ENCODE measurements at places on chromosomes 3 and 15.
A peak's percentile ranks its signal among the peaks of the same experiment; 100 is the strongest.

DNA sequence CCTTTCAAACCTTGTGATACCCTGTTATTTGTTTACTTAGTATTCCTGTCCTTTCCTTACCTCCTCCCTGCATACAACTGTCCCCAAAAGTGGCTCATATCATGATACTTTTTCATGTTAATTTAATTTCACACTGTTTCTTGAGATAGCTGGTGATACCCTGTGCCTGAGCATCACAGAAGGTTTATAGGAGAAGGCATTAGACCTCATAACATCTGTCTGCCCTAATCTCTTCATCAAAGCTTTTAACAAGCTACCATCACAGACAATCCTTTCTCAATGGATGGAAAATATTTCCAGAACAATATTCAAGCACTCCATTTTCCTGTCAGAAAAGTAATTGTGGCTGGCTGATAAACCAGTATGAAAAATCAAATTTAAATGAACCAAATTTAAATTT lies 81.6 kb downstream of the SSR3 start:
- no peaks in the 10 kb centered on the region for H3K27me3 ChIP-seq
- DNase-seq, result no peak
- no peaks in the 10 kb centered on the region for H3K36me3 ChIP-seq
- H3K27ac ChIP-seq, result no peak overlapping the region

- no peak overlapping the region for H3K27ac ChIP-seq
- H3K36me3 ChIP-seq, result peaks cover 3% of the 10 kb centered on the region
- H3K4me1 ChIP-seq, result no peaks in the 10 kb centered on the region
- H3K27me3 ChIP-seq, result no peaks in the 10 kb centered on the region
- no peak overlapping the region for H3K4me3 ChIP-seq
Measured at GRCh38 chr3:130686833-130687232, 59.8 kb downstream of the PIK3R4 start.

- no peaks in the 10 kb centered on the region for H3K4me1 ChIP-seq
- H3K36me3 ChIP-seq, result no peaks in the 10 kb centered on the region
- peak overlapping the region; percentile 83 for H3K4me3 ChIP-seq
- peak overlapping the region; percentile 97 for H3K27ac ChIP-seq
- H3K27me3 ChIP-seq, result no peaks in the 10 kb centered on the region
- no peak for DNase-seq
Measured at GRCh38 chr15:30990446-30991254, 778 bp downstream of the MTMR10 start.

DNA sequence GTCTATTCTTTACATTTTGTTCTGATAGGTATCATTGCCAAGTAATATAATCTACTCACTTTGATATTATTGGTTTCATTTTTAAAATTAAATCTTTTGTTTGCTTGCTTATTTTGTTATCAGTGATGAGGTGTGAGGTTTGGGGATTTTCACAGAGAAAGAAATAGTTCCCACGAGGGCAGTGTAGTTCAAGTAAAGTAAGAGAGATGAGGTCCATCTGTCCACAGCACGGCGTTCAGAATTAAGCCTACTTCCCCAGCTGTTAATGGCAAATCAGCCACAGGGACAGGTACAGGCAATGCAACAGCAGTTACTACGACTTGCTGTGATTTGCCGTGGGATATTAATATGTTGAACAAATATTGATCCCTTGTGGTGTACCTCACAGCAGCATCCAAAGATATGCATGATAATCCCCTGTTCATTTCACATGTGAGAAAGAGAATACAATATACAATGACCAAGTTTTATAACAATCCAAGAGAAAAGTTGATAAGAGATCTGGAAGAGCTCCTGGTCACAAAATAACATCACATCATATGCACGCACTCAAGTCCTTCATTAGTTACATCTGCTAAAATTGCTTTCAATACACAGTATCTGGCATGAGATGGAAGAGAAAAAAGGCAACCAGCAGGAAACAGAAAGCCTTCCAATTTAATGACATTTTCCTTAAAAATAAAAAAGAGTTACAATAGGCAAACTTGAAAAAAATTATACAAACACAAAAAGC lies 131.6 kb downstream of the TUSC7 start:
- no peaks in the 10 kb centered on the region for H3K27me3 ChIP-seq
- no peaks in the 10 kb centered on the region for H3K4me1 ChIP-seq
- no peaks in the 10 kb centered on the region for H3K36me3 ChIP-seq
- DNase-seq, result no peak

DNA sequence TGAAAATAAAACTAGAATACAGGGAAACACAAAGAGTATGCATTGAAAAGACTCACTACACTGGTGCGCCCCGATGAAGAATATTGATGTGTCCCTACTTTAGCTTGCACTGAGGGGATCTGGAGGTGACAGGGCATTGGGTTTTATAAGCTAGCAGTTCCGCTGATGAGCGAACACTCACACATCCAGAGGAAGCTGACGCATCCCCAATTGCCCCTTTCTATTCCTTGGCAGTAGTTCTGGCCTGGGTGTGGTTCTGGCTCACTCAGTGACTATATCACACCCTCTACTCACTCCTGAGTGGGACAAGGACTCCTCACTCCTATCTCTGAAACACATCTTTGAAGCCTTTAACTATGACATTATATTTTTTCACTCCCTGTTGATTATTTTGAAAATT lies 71.0 kb downstream of the B3GNT5 start:
- no peak overlapping the region for H3K4me3 ChIP-seq
- no peaks in the 10 kb centered on the region for H3K27me3 ChIP-seq
- no peaks in the 10 kb centered on the region for H3K4me1 ChIP-seq
- no peak overlapping the region for H3K27ac ChIP-seq
- H3K36me3 ChIP-seq, result no peaks in the 10 kb centered on the region

DNA sequence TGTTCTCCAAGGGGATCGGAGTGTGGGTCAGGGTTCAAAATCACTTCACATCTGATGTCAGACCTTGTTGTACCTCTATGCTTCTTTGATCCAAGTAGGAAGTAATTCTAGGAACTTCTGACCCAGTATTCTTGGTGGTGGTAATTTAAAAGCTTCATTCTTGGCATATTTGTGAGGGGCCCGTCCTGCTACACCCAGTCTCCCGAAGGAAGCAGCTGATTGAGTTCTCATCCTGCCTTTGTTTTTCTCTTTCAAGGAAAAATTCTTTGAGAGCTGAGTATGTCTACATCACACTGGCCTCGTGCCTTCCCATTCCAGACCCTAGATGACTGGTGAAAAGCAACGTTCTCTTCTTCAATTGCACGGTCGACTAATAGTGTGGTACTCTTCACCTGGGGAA lies 234.4 kb upstream of the TPRG1 start:
- no peaks in the 10 kb centered on the region for H3K36me3 ChIP-seq
- H3K4me3 ChIP-seq, result no peak overlapping the region
- no peaks in the 10 kb centered on the region for H3K27me3 ChIP-seq
- peaks cover 2% of the 10 kb centered on the region for H3K4me1 ChIP-seq
- peak; percentile 86 for DNase-seq
- no peak overlapping the region for H3K27ac ChIP-seq

DNA sequence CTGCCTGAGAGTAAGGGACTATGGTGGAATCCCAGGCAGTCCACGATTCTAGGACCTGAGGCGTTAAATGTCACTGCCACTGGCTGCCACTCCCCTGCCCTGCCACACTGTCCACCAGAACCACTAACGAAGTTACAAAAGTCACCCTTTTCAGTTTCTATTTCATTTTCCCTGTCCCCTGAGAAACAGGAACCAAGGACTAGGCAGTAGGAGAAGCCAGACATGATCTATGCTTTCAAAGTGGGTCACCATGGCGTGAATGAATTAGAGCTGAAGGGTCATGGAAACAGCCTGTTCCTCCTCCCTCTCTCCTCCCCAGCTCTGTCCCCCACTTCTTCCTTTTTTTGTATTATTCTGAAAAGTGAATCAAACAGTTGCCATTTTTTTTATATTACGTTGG lies 9.1 kb upstream of the ADPRH start:
- H3K27ac ChIP-seq, result no peak overlapping the region
- DNase-seq, result no peak
- H3K36me3 ChIP-seq, result no peaks in the 10 kb centered on the region
- no peaks in the 10 kb centered on the region for H3K27me3 ChIP-seq
- H3K4me1 ChIP-seq, result no peaks in the 10 kb centered on the region

- peaks cover 4% of the 10 kb centered on the region for H3K4me1 ChIP-seq
- no peaks in the 10 kb centered on the region for H3K36me3 ChIP-seq
- H3K4me3 ChIP-seq, result no peak overlapping the region
Measured at GRCh38 chr3:45640724-45641361, 46.3 kb downstream of the LIMD1 start.

DNA sequence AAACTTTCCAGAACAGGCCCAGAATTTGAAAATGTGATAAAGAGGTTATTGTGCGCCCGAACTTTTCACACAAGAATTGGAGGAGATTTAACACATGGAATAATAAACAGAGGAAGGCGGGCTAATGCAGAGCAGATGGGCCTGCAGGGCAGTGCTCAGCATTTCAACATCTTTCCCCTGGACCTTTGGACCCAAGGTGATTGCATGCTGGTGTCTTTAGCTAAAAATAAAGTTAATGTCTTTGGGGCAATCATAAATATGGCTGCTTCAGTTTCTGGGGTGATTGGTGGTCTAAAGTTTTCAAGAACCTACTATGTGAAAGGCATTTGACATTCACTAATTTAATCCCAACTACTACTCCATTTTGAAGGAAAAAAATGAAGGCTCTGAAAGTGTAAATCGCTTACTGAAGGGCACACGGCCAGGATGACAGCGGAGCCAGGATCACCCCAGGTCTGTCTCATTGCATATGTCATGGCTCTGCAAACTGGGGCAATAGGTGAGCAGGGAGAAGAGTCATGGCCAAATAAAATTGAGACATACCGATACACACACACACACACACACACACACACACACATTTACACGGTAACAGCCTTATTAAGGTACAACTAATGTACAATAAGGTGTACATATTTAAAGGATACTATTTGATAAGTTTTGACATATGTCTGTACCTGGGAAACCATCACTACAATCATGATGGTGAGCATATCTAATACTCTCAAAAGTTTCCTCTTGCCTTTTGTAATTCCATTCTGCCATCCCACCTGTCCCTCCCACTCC lies 243.1 kb upstream of the LRRFIP2 start:
- H3K4me3 ChIP-seq, result no peak overlapping the region
- no peak for DNase-seq
- no peaks in the 10 kb centered on the region for H3K36me3 ChIP-seq
- H3K27me3 ChIP-seq, result no peaks in the 10 kb centered on the region
- H3K4me1 ChIP-seq, result no peaks in the 10 kb centered on the region

- peak; percentile 71 for DNase-seq
- no peaks in the 10 kb centered on the region for H3K36me3 ChIP-seq
- no peak overlapping the region for H3K27ac ChIP-seq
- no peak overlapping the region for H3K4me3 ChIP-seq
Measured at GRCh38 chr3:100226712-100227429, 33.9 kb upstream of the TBC1D23 start.

DNA sequence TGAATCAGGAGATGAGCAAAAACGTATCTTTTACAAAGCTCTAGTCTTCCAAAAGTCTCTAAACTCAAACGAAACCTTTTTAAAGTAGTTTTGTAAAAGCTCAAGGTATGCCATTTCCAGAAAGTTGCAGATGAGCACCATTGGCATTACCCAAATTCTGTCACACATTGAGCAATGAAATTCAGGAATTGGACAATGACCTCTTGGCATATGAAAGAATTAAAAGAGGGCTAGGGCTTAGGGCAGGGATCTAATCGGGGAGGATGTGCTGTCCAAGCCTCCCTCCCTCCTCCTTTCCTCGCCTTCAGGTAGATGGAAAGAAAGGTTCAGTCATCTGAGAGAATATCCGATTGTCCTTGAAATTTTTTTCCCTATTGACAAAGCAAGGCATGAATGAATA lies 133.1 kb upstream of the CPNE4 start:
- no peaks in the 10 kb centered on the region for H3K36me3 ChIP-seq
- no peak overlapping the region for H3K27ac ChIP-seq
- H3K4me1 ChIP-seq, result no peaks in the 10 kb centered on the region
- no peaks in the 10 kb centered on the region for H3K27me3 ChIP-seq

DNA sequence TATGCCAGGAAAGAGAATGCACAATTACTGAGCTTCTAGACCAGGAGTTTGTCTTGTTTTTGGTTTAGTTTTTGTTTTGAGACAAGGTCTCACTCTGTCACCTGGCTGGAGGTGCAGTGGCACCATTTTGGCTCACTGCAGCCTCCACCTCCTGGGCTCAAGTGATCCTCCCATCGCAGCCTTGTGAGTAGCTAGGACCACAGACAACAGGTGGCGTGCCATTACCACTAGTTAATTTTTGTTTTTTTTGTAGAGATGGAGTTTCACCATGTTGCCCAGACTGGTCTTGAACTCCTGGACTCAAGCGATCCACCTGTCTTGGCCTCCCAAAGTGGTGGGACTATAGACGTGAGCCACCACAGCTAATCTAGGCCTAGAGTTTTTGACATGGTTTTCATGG lies 104.4 kb upstream of the CCDC54 start:
- peaks cover 2% of the 10 kb centered on the region for H3K4me1 ChIP-seq
- H3K4me3 ChIP-seq, result no peak overlapping the region
- no peaks in the 10 kb centered on the region for H3K36me3 ChIP-seq
- peak; percentile 14 for DNase-seq

All from mesendoderm (in vitro differentiated cells).